Activated T-helper 2 cell treated with anti-CD3 and anti-CD28 coated beads, Interferon-gamma antibody, Interleukin-2, Interleukin-4, amounts not matched to agents 10 μg/mL and 5 μg/mL and 100 μg/mL, durations not matched to agents 14 hours and 24 hours and 36 hours (primary cell): ENCODE measurements at places on chromosomes 12 and 14.

- no peak for DNase-seq
Observed at GRCh38 chr12:29039013-29039412, 110.1 kb upstream of the FAR2 start.

- DNase-seq = no peak
Observed at GRCh38 chr14:80705241-80705980, 236.1 kb downstream of the CEP128 start.

GRCh38 chr12:45217846-45218245 lies 2.0 kb downstream of the ANO6 start:
- DNase-seq = no peak

- DNase-seq = no peak
Observed at GRCh38 chr12:78331181-78331580, 500.5 kb downstream of the NAV3 start.

- DNase-seq = no peak
Observed at GRCh38 chr14:30162066-30162465, 234.4 kb upstream of the PRKD1 start.

- peak; percentile 62 for DNase-seq
Observed at GRCh38 chr12:107912421-107913004, 138.0 kb downstream of the ASCL4 start.

DNA sequence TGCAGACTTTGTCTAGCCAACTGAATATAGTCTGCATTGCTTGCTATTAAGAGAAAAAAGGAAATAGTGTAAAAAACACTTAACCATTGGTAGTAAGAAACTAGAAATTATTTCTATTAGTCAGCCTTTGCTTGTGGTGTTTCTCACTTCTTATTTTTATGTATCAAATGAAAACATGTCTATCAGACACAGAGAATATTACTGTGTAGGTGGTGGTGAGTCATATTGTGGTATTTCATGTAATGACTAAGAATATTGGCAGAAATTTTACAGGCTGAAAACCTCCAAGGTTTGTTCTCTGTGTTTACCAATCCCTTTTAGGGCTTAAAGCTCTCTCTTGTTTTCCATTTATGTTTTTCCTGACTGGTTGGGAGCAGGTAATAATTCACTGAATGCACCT lies 87.2 kb downstream of the DAAM1 start:
- no peak for DNase-seq

DNA sequence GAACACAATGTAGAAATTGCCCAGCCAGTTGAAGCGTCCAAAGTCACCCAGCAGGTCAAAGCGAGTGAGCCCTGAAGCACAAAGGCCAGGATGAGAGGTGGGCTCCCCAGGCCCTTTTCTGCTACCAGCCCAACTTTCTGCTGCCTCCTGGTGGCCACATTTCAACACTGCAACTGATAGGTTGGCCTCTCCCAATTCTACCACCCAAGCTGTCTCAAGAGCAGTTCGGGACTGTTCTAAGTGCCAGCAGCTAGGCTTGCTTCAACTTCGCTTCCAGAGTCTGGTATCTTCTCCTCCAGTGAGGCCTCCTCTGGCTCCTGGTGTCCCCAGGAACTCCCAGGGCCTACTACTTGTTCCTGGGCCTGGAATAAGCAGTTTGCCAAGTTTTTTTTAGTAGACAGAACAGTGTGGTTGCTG lies 3.4 kb upstream of the DHH start:
- peak; percentile 46 for DNase-seq

- no peak for DNase-seq
Observed at GRCh38 chr12:98456576-98457573, 58.5 kb upstream of the TMPO start.

GRCh38 chr14:27634056-27634970 lies 1036.5 kb upstream of the NOVA1 start:
- DNase-seq = no peak

DNA sequence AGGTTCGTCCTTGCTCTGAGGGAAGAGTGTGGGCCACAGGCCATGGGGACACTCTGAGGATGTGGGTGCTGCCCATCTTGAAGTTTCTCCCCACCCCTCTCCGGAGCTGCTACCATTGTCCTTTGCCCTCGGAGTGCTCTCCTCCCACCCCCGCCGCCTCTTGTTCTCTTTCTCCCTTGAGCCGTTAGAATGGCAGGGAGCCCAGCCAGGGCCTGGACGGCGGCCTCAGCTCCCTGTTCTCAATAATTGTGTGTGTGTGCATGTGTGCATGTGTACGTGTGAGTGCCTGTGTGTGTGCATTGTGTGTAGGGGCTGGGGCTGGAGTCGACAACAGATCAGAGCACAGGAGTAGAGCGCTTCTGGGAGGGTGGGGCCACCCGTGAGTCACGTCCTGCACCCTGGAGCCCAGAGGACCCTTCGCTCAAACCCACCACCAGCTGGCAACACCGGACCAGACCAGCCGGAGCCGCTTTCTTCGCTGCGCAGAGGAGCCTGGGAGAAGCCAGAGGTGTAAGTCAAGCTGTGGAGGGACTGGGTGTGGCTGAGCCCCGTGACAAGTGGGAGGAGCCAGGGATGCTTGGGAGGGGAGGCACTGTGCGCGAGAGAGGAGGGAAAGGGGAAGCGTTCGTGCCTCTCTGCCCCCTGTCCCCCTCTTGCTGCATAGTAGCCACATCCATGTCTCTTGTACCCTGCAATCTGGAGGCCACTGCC lies 25.9 kb upstream of the KCNA5 start:
- no peak for DNase-seq

DNA sequence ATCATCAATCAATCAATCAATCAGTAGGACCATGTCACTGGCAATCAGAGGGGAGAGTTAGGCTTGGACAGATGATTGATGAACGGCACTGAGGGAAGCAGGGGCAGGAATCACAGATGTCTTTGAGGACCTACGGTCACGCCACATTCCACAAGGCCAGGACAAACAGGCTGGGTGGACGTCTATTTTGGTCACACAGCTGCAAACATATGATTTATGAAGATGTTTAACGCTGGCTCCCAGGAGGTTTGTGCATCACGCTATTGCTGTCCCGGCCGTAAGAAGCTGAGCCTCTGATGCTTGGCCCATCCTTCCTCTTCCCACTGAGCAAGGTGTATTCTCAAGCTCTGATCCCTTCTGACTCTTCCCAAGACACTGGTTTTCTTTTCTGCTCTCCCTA lies 160.8 kb downstream of the FOXN3 start:
- no peak for DNase-seq

DNA sequence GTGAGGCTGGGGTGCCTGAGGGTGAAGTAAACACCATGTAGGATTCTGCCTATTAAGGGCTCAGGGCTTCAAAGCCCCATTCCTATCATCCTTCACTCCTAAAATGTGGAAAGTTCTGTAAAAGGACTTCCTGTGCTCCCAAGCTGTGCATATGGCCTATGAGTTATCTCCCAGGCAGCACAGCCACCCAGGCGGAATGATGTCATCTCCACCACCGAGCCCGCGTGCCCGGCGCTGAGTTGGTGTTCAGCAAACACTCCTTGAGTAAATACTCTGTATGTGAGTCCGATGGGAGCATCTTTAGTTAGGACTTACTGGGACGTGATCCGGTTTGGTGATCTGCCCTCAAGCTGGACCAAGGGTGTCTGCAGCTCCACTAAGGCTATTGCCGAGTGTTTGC lies 437.3 kb downstream of the MED13L start:
- no peak for DNase-seq

GRCh38 chr12:19430988-19431387 lies 8.3 kb upstream of the AEBP2 start:
- no peak for DNase-seq

- no peak for DNase-seq
Observed at GRCh38 chr14:36361210-36361853, 40.9 kb upstream of the MBIP start.

GRCh38 chr12:32588604-32589003 lies 90.5 kb upstream of the DNM1L start:
- DNase-seq = no peak

- no peak for DNase-seq
Observed at GRCh38 chr12:82826505-82826904, 139.8 kb downstream of the TMTC2 start.

- DNase-seq = peak; percentile 13
Observed at GRCh38 chr14:75711105-75711795, 50.2 kb downstream of the TTLL5 start.

DNA sequence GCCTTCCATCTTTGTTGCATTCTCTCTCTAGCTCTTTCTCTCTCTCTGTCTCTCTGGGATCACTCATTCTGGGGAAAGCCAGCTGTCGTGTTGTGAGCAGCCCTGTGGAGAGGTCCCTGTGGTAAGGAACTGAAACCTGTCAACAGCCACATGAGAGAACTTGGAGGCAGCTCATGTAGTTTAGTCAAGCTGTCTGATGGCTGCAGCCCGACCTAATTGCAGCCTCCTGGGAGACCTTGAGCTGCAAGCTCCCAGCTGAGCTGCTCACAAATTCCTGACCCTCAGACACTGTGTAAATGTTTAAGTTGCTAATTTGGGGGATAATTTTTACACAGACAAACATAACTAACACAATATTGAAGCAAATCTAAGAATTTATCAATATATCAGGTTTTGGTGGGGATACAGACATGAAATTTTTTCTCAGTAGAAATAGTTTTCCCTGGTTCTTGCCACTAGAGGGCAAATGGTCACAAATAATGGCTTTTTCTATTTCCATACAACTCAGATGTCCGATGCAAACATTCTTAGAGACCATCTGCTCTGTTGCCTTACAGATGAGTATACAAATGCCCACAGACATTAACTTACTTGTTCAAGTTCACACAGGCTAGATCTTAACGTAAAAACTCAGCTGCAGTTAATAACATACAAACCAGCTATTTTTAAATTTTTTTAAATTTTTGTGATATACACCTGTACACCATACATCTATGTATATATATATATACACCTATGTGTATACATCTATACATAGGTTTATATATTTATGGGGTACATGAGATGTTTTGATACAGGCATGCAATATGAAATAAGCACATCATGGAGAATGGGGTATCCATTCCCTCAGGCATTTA lies 15.5 kb upstream of the KRR1 start:
- no peak for DNase-seq

- DNase-seq = no peak
Observed at GRCh38 chr12:104689635-104690034, 232.9 kb downstream of the CHST11 start.

GRCh38 chr12:89166525-89166934 lies 185.8 kb downstream of the DUSP6 start:
- DNase-seq = no peak

GRCh38 chr12:43662736-43663135 lies 95.9 kb downstream of the PUS7L start:
- no peak for DNase-seq

DNA sequence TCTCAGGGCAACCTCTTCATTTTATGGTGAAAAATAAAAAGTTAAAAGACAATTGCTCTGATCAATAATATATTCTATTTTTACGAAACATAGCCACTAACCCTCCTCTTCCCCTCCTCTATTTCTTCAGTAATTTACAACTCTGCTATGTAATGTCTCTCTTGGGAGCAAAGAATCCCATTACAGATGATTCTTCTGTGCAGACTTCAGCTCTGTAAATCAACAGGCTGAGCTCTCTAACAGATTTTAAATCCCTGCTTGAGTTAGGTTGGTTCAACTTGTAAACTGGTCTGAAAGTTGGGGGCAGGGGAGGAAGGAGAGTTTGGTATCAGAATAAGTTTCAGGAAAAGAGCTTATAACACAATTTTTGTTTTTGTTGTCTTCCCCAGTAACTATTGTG lies 151.0 kb downstream of the SLC25A21 start:
- DNase-seq = no peak

- DNase-seq = no peak
Observed at GRCh38 chr12:103207936-103208335, 250.5 kb downstream of the ASCL1 start.

DNA sequence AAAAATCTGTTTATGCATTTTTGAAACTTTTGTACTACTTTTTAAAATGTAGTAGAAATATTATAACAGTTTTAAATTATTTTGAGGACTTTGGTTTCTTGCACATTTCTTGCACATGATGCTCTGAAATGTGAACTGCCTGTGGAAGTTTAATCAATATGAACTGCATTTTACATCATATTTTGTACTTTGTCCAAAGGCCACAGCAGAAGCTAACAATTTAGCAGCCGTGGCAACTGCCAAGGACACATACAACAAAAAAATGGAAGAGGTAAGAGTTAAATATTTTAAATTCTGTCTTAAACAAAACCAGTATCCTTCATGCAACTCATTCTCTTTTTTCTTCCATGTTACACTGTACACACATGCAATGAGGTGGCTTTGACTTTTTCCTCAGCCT lies 45.1 kb downstream of the SAV1 start:
- DNase-seq = no peak

DNA sequence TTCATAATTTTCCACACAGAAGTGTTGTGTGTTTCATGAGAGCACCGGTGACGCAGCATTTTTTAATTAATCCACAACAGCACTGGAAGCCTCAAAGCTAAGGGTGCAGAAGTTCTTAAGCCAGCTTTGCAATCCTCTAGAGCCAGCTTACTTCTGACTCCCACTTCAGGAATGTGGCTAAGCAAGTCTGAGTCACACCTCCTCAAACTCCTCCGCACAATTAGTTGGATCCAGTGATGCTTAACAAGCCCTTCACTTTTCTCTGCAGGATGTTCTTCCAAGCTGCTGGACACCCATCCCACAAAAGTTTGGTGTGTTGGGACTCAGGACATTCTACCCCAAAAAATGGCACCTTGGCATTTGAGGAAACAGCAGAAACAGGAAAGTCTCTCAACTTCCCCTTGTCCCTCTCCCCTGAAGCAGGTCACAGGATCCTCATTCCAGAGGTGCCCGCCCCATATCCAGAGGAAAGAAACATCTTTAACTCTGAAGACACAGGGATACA lies 210.0 kb downstream of the PPM1H start:
- DNase-seq = no peak

DNA sequence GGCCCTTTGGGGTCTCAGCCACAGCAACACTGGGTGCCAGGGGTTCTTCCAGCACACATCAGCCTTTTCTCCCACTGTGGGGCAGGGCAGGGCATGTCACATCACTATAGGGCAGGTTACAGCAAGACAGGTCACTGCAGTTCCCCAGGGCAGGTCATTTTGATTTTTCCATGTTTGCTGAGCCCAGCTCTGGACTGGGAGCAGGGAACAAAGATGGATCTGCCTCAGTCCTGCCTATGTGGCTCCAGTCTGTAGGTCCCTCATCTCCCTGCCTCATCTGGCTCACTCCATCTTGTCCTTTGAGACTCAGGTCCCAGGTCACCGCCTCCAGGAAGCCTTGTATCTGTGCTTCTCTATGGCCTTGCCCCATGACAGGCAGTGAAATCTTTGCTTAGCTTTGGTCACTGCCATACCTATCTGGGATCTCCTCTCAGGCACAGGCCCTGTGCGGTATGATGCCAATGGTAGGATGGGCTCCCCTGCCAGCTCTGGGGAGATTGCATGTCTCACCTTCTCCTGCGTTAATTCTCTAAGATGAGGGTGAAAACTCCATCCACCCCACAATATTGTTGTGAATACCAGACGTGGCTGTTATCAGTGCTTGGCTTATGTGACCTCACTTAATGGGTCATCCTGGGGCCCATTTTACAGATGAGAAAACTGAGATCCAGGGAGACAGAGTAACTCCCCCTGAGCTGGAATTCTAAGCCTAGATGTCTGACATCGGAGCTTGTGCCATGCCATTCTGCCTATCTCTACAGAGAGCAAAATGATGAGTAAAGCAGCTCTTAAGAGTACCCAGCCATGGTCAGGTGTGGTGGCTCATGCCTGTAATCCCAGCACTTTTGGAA lies 1.5 kb downstream of the SERPINA6 start:
- DNase-seq = no peak
